ENCODE measurements at places on chromosomes 3 and 15.

DNA sequence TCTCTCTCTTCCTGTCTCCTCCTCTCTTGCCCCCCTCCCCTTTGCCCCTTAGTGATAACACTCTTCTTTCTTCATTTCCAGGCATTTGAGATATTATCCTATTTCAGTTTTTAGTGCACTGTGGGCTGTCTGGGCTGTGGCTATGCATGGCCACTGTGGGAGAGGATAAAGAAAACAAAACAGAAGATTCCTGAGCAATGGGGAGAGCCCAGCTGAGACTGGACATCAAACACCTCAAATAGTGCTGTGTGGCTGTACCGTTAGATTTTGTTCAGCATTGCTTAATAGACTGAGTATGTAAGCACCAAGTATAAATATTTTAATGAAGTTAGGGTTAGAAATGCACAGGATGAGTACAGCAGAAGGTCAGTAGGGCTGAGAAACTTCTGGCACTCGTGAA lies 7.9 kb upstream of the GBE1 start:
- no peak for DNase-seq

GRCh38 chr3:4429648-4430350 lies 37.3 kb downstream of the SUMF1 start:
- DNase-seq = no peak

- no peak for DNase-seq
These were observed 8.9 kb upstream of the SUCNR1 start for GRCh38 chr3:151864423-151865101.

- no peak for DNase-seq
These were observed 98.0 kb upstream of the SLC6A6 start for GRCh38 chr3:14304101-14305045.

- DNase-seq = no peak
These were observed 23.0 kb upstream of the GOLGA8J start for GRCh38 chr15:30059771-30060170.

DNA sequence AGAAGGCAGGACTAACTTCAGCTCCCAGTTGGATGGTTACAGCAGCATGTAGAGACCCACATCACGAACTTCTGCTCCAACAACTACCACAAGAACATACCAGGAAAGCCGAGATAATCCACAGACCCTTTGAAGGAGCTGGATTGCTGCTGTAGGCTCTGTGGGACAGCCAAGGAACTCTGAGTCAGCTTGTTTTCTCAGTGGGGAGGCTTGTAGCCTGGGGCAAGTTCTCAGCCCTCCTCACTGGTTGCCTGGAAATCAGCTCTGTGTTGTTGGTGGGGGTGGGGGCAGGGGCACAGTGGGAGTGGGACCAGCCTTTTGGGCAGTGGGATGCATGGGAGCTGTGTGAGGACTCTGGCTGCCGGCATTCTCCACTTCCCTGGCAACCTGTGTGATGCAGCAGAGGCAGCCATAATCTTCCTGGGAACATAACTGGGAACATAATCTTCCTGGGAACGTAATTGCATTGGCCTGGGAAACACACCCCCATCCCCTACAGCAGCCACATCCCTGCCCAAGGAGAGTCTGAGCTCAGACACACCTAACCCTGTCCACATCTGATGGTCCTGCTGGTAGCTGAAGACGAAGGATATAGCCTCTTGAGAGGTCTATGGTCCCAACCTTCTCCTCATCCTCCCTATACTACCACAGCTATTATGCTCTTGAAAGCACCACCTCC lies 153.1 kb downstream of the PEAK1 start:
- DNase-seq = no peak

GRCh38 chr3:188003188-188004171 lies 150.5 kb upstream of the LPP start:
- DNase-seq = no peak
